Activated naive CD8-positive, alpha-beta T cell treated with anti-CD3 and anti-CD28 coated beads, Interleukin-2, amount 10 ng/mL, durations not matched to agents 7 days and 5 days (primary cell): ENCODE measurements at places on chromosomes 1 and 21. TPM values are rescaled to one million over a fixed set of nuclear protein-coding genes. Genes with fewer than 3 reads are reported as not detected.

DNA sequence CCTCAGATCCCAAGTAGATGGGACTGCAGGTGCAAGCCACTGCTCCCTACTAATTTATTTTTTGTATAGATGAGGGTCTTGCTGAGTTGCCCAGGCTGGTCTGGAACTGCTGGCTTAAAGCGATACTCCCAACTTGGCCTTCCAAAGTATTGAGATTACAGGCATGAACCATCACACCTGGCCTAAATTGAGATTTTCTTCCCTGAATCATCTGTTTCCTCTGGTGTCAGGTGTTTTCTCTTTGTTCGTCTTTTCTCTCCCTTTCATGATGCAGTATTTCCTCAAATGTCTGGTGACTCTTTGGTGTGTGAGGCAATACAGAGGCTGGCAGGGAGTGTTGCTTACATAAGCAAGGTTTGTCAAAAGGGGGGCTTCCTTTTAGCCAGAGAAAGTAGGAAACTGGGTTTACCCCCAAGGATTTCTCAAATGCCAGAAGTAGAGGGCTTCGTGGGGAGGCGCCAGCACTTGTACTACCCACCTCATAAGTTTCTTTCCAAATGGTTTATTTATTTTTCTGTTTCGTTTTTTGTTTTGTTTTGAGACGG lies 27.6 kb downstream of the CLDN14 start:
- DNase-seq = no peak
- peaks cover 8% of the 10 kb centered on the region for H3K27me3 ChIP-seq
- H3K36me3 ChIP-seq = no peaks in the 10 kb centered on the region

- peaks cover 22% of the 10 kb centered on the region for H3K36me3 ChIP-seq
- H3K27me3 ChIP-seq = no peaks in the 10 kb centered on the region
- H3K27ac ChIP-seq = no peak overlapping the region
- no peak for DNase-seq
- H3K4me1 ChIP-seq = peaks cover 7% of the 10 kb centered on the region
Measured at GRCh38 chr1:12258272-12258671, 28.4 kb downstream of the VPS13D start.

DNA sequence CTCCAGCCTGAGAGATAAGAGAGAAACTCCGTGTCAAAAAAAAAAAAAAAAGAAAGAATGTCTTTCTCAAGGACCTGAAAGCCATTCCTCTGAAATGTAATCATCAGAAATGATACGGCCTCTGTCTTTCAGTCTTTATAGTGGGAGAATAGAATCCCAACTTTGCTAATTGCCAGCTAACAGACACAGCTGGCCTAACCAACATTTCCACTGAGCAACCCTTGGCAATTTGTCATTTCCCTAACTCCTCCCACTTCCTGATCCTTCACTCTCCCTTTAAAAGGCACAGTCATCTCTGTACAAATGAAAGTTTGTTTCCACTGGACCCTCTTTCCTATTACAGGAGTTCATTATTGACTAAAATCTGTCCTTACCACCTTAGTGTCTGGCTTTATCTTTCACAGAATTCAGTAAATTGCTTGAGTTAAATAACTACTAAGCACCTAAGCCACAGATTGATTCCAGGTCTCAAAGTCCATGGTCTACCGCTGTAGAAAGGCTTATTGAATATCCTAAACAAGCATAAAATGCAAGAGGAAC lies 4.3 kb upstream of the CBR1 start:
- H3K27ac ChIP-seq = no peak overlapping the region
- H3K4me1 ChIP-seq = peaks cover 22% of the 10 kb centered on the region
- no peak overlapping the region for H3K4me3 ChIP-seq
- DNase-seq = no peak
- peaks cover 11% of the 10 kb centered on the region for H3K36me3 ChIP-seq

GRCh38 chr1:156539818-156540355 lies 32.5 kb downstream of the IQGAP3 start:
- peaks cover 36% of the 10 kb centered on the region for H3K36me3 ChIP-seq
- peaks cover 17% of the 10 kb centered on the region for H3K4me1 ChIP-seq
- H3K4me3 ChIP-seq = no peak overlapping the region
- H3K27me3 ChIP-seq = no peaks in the 10 kb centered on the region

- H3K27ac ChIP-seq = no peak overlapping the region
- no peaks in the 10 kb centered on the region for H3K4me1 ChIP-seq
- H3K36me3 ChIP-seq = no peaks in the 10 kb centered on the region
- DNase-seq = no peak
- H3K27me3 ChIP-seq = peaks cover 5% of the 10 kb centered on the region
Measured at GRCh38 chr1:34705077-34705476, 49.8 kb upstream of the GJB5 start.

GBP2 gene
- total RNA-seq = 170 TPM

C2CD2 gene
- 9.4 TPM for total RNA-seq

CHI3L1 gene
- total RNA-seq = 0.53 TPM

GUCA2B gene
- not detected for total RNA-seq

IGSF21 gene
- total RNA-seq = not detected
